Fibroblast of lung (primary cell): ENCODE measurements at places on chromosomes 16 and 17.

- peak; percentile 66 for DNase-seq
These were observed 37.9 kb downstream of the LYRM1 start for GRCh38 chr16:20938426-20938825.

- peak; percentile 85 for DNase-seq
These were observed 23.9 kb upstream of the FMNL1 start for GRCh38 chr17:45197555-45198334.

GRCh38 chr16:85461022-85461813 is 151.9 kb upstream of the GSE1 start:
- DNase-seq: peak; percentile 54

- no peak for DNase-seq
These were observed 629 bp upstream of the RNF135 start for GRCh38 chr17:30969989-30970830.

GRCh38 chr16:68969338-68969737 is 126.0 kb downstream of the TANGO6 start:
- DNase-seq: no peak

DNA sequence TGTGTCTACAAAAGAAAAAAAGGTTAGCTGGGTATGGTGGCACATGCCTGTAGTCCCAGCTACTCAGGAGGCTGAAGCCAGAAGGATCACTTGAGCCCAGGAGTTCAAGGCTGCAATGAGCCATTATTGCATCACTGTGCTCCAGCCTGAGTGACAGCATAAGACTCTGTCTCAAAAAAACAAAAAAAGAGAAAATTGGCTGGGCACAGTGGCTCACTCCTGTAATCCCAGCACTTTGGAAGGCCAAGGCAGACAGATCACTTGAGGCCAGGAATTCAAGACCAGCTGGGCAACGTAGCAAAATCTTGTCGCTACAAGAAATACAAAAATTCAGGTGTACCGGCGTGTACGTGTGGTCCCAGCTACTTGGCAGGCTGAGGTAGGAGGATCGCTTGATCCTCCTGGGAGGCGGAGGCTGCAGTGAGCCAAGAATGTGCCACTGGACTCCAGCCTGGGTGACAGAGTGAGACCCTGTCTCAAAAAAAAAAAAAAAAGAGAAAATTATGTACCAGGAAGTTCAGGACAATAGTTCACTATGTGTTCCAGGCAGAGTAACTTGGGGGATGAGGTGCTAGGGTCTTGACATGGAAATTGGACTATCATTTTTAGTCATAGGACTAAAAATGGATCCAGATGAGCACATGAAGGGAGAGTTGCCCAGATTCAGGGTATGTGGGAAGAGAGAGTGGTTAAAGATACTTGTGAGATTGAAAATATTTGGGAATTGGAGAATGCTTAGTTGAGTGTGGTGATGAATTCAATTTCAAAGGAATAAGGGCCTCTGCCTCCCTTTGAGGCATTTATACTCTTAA is 11.0 kb downstream of the ALDH3A2 start:
- DNase-seq: no peak

- DNase-seq: no peak
These were observed 372.5 kb downstream of the SNX29 start for GRCh38 chr16:12348733-12349704.

DNA sequence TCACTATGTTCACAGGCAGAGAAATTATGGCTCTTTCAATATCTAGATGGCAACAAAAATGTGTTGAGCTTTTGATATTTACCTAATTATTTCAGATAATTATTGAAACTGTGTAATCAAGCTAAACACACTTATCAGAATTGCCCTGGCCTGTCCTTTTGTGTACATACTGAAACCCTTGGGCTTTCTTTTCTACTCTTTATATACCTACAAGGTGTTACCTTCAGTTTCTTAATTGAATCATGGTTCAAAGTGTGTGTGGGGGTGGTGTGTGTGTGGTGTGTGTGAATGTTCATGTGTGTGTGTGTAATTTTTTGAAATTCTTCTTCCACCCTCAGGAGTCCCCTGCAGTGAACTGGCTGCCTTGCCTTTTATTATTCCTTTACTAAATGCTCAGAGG is 506.8 kb upstream of the SOX9 start:
- DNase-seq: no peak

DNA sequence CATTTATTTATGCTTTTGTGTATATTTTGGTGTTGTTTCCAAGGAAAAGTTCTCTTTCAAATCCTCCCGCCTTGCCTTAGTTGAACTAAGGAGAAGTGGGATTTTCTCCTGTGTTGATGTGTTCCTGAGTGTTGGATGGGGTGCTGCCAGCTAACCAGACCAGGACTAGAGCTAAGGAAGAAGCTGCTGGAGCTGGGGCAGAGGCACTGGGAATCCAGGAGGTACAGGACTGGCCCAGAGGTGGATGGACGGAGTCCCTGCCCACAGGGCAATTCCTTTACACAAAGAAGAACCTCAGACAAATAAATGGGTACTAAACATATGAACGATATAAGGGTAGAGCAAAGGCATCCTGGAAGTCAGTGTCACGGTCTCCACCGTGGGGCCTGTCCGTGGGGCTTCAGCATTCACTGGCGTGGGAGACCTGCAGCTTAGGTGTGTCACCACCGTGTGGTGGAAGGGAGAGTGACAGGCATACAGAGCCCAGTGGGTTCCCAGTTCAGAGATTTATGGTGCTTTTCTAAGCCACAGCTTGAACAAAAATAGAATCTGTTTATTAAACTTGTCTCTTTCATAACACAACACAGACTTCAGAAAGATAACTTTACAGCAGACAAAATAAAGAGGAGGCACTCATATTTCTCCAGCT is 270.7 kb downstream of the NTN1 start:
- DNase-seq: peak; percentile 16

- DNase-seq: no peak
These were observed 11.0 kb upstream of the WIPI1 start for GRCh38 chr17:68468334-68468733.

DNA sequence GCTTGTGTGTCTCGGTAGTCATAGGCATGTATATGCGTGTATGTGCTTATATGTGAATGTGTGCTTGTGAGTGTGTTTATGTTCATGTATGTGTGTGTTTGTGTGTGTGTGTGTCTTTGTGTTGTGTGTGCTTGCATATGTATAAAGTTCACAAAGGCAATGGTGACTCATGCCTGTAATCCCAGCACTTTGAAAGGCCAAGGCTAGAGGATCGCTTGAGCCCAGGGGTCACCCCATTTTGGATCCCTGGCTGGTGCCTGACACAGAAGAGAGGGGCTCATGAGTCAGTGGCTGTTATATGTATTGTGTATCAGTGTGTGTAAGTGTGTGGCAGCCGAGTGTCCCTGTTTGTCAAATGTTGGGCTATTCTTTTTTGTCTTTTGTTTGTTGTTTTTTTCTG is 69.3 kb downstream of the ABCC1 start:
- DNase-seq: peak; percentile 44
